ENCODE measurements at places on chromosomes 6 and 20.
A peak's percentile ranks its signal among the peaks of the same experiment; 100 is the strongest.

GRCh38 chr6:146028252-146028795 is 538 bp upstream of the GRM1 start:
- DNase-seq, result peak; percentile 16

GRCh38 chr6:294656-295565 is 2.6 kb downstream of the DUSP22 start:
- no peak for DNase-seq

DNA sequence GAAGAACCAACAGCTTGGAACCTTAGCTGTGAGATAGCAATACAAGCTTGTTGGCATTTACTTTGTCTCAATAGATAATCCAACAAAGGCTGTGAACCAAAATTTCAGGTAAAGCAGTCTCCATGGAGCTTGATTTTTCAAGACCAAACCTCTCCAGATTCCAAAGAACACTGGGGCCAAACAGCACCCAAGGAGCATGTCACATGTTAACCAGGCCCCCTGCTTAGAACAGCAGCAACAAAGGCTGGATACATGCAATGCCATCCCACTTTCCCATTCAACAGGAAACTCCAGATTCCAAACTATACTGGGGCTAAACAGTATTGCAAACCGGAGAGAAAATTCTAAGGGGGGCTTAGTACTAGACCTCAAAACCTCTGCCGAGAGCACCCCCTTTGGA is 15.8 kb upstream of the RNASET2 start:
- DNase-seq, result no peak

GRCh38 chr6:19602434-19603013 is 234.6 kb upstream of the ID4 start:
- DNase-seq, result no peak

DNA sequence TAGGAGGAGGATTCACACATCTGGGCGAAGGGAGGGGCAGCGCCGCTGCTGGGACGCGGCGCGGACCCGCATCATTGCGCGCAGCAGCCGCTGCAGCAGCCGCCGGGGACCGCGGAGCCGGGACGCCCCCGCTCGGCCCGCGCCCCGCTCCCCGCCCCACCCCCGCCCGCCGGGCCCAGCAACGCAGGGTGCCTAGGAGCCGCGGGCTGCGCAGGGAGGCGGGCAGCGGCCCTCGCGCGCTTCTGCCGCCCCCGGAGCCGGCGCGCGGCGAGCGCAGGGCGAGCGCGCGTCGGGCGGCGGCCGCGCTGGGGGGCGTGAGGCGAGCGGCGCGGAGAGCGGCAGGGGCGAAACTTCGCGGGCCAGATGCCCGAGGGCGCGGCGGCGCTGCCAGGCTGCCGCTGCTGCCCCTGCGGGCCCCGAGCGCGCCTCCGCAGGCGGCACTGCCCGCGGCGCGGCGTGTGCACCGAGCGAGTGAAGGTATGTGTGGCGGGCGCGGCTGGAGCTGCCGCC is at the start of gene NKAIN2:
Gene NKAIN2 (plus strand): TSS at position 362 of the 510 bp plus-strand sequence.
- no peak for DNase-seq

- no peak for DNase-seq
Observed at GRCh38 chr6:169832247-169832948, 81.0 kb downstream of the ERMARD start.

- no peak for DNase-seq
Observed at GRCh38 chr6:16803294-16804200, 42.3 kb upstream of the ATXN1 start.

DNA sequence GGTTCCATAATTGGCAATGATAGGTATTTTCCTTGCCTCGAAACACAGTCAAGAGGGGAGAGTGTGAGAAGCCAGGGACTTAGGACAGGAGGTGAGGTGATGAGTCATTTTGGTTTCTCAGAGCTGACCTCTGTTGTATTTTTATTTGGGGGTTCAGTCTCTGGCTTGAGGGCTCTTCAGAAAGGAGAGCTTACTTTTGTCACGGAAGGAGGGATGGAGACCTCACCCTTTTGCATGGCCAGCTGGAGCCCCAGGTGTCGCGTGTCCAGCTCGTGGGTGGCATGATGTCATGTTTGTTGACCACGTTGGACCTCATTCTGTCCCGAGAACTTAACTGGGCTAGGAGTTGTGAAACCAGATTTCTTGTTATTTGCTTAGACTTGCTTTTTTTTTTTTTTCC is 293.9 kb downstream of the QKI start:
- no peak for DNase-seq

DNA sequence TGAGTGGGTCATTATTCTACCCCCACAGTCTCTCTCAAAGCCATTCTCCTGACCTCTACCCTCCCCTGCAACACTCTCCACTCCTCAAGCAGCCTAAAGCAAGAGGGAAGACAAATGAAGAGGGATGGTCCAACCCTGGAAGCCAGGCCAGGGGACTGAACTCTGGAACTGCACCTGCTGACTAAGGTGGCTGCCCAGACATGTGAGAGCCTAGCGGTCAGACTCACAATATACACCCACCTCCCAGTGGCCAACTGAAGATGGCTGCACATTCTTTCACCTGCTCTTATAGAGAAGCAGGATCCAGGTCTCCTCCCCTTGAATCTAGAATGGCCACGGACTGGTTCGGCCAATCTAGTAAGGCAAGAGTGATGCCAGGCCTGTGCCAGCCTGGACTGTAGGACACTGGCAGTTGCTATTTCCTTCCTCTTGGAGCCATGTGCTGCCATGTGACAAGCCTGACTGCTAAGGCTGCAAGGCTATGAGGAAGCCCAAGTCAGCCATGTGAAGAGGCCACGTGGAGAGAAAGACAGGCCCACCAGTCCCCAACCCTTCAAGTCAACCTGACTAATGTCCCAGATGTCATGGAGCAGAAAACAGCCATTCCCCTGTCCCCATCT is 31.8 kb downstream of the ACSS1 start:
- DNase-seq, result no peak

- no peak for DNase-seq
Observed at GRCh38 chr6:143006787-143007186, 53.9 kb upstream of the AIG1 start.

GRCh38 chr6:158369241-158369640 is 57.0 kb downstream of the TULP4 start:
- DNase-seq, result no peak

- no peak for DNase-seq
Observed at GRCh38 chr6:130740308-130740707, 86.9 kb upstream of the SMLR1 start.

DNA sequence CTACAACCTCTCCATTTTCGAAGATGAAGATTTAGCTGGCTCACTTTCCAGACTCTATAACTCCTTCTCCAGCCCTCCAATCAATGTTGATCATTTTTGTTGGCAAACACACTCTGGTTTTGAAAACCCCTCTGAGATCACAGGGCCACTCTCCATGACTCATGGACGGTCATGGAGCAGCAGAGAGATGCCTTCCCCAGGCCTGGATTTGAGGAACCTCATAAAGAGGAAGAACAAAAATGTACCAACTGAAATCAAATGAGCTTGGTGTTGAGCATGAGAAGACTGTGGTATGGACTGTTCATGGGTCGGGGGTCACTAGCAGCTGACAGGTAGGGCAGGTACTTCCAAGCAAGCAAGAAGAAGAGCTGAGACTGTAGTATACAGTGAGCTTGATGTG is 112.8 kb upstream of the INSM1 start:
- DNase-seq, result no peak

GRCh38 chr6:36713846-36714245 is 16.2 kb downstream of the RAB44 start:
- no peak for DNase-seq

DNA sequence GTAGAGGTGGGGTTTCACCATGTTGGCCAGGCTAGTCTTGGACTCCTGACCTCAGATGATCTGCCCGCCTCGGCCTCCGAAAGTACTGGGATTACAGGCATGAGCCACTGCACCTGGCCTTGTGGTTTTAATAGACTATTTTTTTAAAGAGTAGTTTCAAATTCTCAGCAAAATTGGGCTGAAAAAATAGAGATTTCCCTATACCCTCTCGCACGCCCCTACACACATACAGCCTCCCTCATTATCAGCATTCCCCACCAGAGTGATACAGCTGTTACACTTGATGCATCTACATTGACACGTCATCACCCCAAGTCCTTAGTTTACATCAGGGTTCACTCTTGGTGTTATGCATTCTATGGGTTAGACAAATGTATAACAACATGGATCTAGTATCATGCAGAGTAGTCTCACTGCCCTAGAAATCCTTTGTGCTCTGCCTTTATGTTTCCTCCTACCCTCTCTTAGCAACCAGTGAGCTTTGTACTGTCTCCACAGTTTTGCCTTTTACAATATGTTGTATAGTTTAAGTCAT is 103.6 kb downstream of the CDYL start:
- no peak for DNase-seq

- no peak for DNase-seq
Observed at GRCh38 chr20:49508435-49509199, 26.1 kb upstream of the KCNB1 start.

DNA sequence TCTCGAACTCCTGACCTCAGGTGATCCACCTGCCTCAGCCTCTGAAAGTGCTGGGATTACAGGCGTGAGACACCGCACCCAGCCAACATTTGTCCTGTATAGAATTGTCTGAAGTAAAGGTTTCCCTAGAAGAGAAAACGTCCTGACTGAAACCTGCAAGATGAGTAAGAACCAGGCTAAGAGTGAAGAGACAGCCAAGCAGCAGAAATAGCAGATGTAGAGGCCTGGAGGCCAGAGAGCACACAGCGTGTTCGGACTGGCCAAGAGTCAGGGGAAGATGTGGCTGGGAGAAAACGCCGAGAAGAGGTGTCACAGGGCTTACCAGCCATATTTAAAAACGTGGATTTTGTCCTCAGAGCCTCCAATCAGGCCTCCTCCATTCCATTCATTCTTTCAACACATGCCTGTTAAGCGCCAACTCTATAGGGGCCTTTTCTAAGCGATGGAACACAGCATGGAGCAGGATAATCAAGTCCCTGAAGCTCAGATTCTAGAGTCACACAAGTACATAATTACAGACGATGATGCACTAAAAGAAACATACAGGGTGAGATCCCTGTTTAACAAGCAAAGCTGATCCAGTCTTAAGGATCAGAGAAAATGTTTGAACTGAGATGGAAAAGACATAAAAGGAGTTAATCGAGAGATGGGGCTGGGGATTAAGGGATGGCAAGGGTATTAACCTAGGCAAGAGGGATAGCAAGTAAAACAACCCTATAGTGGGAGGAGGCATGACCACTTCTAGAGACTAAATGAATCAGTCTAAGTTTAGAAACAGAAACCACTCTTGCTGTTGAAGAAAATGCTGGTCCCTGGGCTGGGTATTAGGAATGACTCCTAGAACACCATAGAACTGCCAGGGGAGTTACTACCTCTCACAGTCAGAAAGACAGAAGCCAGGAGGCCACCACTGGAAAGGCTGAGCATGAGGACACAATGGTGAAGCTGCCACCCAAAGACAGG is 4.8 kb downstream of the ZCCHC3 start:
- peak; percentile 11 for DNase-seq

DNA sequence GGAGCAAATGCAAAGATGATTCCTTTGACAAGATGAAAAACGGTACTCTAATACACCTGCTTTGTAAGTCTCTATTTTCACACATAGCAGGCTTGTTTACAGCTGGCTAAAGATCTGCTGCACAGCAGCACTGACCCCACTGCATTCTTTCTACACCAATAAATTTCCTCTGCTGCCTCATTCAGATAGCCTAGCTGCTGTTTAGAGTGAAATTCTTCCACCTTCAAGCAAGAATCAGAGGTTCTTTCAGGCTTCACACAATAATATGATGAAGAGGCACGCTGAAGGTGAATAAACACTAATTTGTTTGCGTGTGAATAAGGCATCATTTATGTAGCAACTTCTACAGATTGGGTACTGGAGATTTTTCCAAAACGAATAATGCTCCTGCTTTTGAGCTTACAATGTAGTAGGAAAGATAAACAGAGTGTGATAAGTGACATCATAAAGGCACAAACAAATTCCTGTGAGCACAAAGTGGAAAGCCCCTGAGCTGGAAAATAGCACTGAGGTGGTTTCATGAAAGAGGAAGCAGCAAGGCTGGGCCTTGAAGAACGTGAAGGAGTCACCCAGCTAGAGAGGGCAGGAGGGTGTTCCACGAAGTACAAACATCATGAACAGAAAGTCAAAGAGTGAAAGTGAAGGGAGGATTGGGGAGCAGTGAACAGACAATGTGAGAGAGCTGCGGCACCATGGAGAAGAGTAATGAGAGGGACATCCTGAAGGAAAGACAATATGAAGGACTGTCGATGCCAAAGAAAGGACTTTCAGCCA is 543.4 kb downstream of the CD83 start:
- peak; percentile 16 for DNase-seq

GRCh38 chr20:24118034-24118433 is 129.5 kb upstream of the GGTLC1 start:
- DNase-seq, result no peak
